ENCODE measurements at places on chromosomes 7 and 10.

- DNase-seq = no peak
Observed at GRCh38 chr7:104984585-104985258, 29.3 kb upstream of the KMT2E start.

DNA sequence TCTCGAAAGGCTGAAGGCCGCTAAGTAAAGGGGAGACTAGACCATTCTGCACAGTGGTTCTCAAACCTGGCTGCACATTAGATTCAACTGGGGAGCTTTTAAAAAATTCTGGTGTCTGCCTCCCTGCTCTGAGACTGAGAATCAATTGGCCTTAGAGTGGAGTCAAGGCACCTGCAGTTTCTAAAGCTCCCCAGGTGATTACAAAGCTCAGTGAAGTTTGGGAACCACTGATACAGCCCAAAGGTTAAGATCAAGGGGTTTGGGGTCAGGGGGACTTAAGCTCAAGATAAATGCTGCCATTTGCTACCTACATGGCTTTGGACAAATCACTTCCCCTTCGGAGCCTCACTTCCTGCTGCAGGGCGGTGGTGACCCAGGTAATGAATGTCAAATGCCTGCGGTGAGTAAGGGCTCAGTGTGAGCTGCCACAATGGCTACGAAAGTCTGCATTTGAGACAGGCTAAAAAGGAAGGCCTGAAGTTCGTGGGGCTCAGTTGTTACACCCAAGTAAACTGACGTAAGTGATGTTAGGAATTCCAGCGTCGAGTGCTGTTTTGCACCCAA, 72.3 kb downstream of the TLL2 start:
- DNase-seq = no peak

GRCh38 chr7:26372249-26372648, 80.6 kb downstream of the SNX10 start:
- DNase-seq = no peak

- DNase-seq = no peak
Observed at GRCh38 chr10:4661511-4662255, 164.3 kb upstream of the AKR1E2 start.

GRCh38 chr10:48463318-48464003, 141.4 kb downstream of the ARHGAP22 start:
- DNase-seq = no peak

GRCh38 chr7:130944997-130945396, 211.0 kb upstream of the KLF14 start:
- DNase-seq = no peak

GRCh38 chr10:77909021-77909748, 17.4 kb downstream of the DLG5 start:
- no peak for DNase-seq

DNA sequence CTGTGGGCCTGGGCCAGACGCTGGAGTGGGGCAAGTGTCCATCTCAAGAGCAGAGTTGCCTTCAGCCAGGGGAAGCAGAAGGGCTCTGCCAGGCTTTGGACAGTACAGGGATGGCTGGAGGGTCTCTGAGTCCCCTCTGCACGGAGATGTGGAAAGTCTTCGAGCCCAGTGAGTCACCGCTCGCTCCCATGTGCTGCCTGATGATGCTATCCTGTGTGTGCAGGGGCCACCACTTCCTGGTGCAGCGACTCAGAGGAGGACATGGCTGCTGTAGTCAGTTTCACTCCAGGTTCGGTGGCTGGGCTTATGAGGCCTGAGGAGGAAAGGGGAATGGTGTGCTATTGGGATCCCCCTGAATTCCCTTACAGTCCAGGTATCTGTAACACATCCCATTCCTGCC, 6.0 kb downstream of the ADCYAP1R1 start:
- peak; percentile 60 for DNase-seq

GRCh38 chr10:70512149-70512639, 33.6 kb downstream of the PALD1 start:
- no peak for DNase-seq

- DNase-seq = no peak
Observed at GRCh38 chr10:132616170-132616995, 78.8 kb downstream of the INPP5A start.

DNA sequence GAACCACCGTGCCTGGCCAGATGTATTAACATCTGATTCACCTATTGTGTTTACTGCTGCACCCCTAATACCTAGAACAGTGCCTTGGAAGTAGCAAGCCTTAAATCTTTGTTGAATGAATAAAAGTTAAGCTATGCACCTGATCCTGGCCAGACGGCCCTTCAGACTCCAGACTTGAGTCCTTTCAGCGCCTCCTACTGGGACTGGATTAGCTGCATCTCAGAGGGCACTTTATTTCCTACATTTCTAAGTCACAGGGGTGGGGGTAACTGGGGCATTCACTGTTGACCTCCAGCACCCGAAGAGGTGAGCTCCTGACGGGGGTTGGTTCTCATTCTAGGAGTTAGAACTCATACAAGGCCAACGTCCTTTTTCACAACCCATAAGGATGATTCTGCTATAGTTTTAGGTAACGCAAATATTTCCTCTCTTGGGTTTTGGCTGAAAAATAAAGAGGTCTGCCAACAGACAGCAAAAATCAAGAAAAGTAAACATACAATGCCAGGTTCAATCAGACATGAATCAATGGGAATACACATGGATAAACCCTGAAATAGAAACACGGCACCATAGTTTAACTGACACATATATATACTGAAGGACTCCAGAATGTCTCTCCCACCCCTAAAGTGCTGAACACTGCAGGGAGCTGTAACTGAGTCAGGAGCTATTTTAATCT, 48.0 kb upstream of the DLG5 start:
- no peak for DNase-seq

- DNase-seq = no peak
Observed at GRCh38 chr7:18213652-18214051, 186.0 kb upstream of the PRPS1L1 start.

DNA sequence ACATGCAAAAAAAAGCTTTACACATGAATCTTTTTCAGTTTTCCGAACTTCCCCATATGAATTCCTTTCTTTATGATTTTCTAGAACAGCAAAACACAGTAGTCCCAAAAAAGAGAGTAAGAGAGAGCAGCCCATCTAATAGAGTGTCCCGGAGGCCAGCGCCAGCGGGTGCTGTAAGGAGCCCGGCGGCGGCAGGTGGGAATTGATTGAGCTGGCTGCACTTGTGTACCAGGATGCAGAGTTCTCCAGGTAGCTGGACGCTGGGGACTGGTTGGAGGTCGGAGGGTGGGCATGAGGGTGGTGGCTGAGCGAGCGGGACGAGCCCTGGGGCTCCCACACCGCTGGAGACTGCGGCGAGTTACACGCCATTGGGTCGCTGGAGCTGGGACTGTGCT, 4.0 kb downstream of the DLX5 start:
- DNase-seq = no peak

GRCh38 chr10:24920907-24921881, 31.2 kb downstream of the PRTFDC1 start:
- DNase-seq = peak; percentile 94

GRCh38 chr10:102117391-102118159, 2.6 kb downstream of the LDB1 start:
- peak; percentile 61 for DNase-seq

GRCh38 chr7:100670074-100670473, 3.5 kb upstream of the GNB2 start:
- DNase-seq = no peak

DNA sequence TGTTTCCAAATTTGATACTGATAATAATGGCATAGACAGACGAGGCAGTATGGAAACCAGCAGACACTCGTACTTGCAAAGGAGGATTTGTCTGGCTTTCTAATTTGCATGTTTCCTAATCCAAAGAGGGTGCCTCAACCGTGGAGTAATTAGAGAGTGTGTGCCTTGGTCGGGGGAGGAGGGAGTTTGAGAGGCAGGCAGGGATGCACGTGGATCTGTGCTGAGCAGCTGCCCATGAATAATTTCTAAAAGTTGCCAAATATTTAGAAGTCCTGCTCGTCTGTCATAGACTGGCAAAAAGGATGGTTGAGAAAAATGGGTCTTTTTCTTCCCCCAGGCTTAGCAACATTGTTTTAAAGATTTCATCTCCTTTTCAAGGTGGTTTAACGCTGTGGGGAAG, 69.4 kb downstream of the PTPRE start:
- no peak for DNase-seq

GRCh38 chr10:58013406-58013805, 254.3 kb downstream of the IPMK start:
- DNase-seq = no peak

DNA sequence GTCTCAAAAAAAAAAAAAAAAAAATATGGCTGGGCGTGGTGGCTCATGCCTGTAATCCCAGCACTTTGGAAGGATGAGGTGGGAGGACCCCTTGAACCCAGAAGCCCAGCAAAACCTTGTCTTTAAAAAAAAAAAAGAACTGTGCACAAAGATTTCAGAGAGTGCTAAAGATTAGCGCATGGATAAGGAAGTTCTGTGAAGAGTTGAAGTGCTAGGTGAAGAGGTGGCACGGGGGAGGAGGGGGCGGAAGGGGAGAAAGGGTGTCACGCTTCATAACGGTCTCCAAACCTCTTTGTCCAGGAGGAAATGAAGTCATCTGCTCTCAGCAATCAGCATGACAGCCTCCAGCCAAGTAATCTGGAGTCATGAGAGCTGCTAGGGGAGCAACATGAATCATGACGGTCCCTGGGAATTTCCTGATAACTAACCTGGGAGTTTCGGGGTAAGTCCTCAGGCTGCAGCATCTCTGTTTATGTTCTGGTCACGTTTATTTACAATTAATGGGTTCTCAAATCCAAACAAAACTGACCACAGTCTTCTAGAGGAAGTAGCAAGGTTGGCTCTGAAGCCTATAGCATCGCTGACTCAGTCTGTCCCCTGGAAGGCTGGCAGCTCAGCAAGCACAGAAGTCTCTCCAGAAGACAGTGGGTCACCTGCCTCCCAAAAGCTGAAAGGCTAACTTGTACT, 1.9 kb upstream of the PLAU start:
- peak; percentile 99 for DNase-seq

DNA sequence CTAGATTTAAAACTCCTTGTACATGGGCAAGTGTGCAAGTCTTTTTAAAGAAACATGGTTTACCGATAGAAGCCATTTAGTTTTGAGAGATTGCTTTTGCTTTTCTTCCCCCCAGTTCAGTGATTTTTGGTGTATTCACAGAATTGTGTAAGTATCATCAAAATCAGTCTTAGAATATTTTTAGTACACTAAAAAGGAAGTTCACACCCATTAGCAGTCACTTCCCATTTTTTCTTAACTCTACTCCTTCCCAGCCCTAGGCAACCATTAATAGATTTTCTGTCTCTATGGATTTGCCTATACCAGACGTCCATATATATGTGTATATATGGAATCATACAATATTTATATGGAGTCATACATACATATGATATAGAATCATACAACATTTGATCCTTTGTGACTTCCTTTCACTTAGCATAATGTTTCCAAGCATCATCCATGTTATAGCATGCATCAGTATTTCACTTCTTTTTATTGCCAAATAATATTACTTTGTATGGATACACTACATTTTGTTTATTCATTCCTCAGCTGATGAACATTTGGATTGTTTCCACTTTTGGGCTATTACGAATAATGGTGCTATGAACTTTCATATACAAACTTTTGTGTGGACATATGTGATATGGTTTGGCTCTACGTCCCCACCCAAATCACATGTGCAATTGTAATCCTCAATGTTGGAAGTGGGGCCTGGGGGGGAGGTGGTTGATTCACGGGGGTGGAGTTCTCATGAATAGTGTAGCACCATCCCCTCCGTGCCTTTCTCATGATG, 16.5 kb upstream of the ARL4A start:
- DNase-seq = no peak

DNA sequence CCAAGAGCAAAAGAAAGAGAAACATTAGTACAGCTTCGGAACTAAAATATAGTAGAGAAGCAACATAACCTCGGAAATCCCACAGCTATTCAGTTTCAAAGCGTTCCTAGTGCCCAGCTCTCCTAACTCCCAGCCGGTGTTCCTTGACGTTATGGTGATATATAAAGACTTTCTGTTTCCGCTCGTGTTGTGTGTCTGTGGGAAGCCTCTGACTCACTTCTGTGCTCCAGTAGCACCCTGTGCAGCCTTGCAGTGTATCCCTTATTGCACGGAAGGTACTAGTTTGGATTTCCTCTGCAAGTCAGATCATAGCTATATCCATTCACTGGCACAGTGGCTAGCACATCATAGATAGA, 535 bp downstream of the ASAH2B start:
- peak; percentile 86 for DNase-seq

DNA sequence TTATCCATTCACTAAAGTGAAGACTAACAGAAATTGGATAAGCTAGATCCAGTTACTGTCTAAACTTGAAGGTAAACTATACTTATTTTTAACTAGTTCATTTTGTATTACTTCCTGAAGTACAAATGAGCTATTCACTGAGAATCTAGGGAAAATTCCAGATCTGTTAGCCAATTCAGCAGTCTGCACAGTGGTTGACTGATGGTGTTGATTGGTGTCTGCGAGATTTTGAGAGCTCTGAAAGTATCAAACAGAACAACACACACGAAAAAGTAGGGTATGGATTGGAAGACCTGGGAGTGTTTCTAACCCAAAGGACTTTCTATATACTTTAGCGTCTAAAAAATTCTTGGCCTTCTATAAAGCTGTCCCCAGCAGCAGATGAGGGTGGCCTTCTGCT, 33.6 kb upstream of the AGR2 start:
- no peak for DNase-seq
